ENCODE measurements at places on chromosomes 12 and 14.

GRCh38 chr12:100699209-100699608 is 95.4 kb upstream of the ANO4 start:
- no peak for DNase-seq

DNA sequence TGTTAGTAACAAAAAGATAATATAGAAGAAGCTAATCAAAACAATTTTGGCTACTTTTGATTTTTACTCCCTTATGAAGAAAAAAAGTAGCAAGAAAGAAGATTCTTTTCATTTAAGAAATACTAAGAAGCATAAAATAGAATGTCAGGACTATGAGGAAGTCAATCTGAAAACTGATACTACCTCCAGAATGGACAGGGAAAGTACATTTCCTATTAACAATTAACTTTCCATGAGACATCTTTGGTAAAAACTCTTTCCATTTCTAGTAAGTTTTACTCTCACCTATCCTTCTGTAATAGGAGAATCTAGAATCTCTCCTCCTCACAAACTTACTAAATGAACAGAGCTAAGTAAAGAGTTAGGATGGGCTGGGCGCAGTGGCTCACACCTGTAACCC is 51.3 kb upstream of the NPFF start:
- no peak for DNase-seq

DNA sequence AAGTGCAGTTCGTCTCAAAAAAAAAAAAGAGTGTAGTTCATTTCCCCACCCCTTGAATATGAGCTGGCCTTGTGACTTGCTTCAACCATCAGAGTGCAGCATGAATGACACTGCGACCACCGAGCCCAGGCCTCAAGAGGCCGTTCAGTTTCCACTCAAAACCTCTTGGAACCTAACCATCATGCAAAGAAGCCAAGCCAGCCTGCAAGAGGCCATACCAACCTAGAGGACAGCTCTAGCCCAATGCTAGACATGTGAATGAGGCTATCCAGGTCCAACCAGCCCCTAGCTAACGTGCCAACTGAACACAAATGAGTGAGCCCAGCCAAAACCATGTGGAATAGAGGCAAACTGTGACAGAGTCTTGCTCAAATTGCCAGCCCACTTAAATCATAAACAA is 29.7 kb downstream of the R3HDM2 start:
- DNase-seq = no peak

- no peak for DNase-seq
These were observed 9.1 kb downstream of the GSG1 start for GRCh38 chr12:13094367-13094766.

DNA sequence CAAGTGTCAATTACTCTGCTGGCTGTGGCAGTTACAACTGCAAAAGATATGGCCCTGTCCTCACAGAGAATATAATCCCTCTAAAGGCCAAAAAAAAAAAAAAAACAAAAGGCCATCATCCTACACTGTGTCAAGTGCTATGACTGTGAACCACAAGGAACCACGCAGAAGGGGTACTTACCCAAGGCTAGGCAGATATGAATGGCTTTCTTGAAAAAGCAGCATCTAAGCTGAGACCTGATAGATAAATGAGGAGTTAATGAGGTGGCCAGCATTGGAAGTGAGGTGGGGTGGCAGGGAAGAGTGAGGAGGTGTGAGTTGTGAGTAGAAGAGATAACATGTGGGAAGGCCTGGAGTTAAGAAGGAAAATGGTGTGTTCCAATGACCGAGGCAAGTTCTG is 16.4 kb upstream of the IL22 start:
- DNase-seq = no peak

GRCh38 chr12:108691998-108692808 is 39.1 kb downstream of the CORO1C start:
- no peak for DNase-seq

- peak; percentile 10 for DNase-seq
These were observed 6.7 kb upstream of the DNAAF2 start for GRCh38 chr14:49641697-49642129.

- no peak for DNase-seq
These were observed 408.7 kb downstream of the ADAMTS20 start for GRCh38 chr12:43143278-43143677.

DNA sequence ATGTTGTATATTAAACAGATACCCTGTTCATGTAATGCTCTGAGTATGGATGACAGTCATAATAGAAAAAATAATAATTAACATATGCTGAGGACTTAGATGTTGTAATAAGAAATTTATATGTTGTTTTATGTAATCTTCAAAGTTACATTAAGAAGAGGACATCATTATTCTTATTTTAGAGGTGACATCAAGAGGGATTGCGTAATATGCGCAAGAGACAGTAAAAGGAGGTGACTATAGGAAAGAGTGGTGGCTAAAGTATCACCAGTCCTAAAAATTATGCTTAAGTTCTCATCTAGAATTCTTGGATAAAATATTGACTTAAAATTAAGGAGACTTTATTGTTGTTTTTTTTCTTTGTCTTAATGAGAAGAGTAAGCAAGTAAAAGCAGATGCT is 323.9 kb downstream of the KCNC2 start:
- DNase-seq = no peak

DNA sequence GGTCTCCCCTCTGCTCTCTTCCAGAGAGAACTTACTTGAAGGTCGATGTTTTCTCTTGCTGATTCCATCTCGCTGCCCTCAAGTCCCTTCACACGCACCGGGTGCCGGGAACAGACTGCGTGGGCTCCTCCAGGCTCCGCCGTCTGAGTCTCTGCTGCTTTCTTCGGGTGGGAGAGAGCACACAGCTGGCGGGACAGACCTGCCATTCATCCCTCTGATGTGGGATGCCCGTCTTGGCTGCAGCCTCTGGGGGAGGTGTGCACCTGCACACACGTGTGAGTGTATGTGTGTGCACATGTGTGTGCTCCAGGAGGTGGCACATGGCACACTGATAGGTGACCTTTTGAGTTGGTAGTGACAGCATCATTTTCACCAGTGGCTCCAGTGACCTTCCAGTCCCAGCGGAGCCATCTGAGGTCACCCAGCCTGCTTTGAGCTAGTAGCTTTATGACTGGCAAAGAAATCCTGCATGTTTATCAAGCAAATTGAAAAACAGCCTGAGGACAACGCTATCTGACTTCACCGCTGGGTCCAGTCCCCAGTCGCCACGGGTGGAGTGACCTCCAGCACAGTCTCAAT is at the start of gene NINJ2:
NINJ2 (minus strand) TSS at position 153 of the 579 bp plus-strand sequence; CDS start at position 68, 85 bp downstream.
- DNase-seq = no peak

- DNase-seq = no peak
These were observed 14.4 kb upstream of the GPR68 start for GRCh38 chr14:91258876-91259275.

DNA sequence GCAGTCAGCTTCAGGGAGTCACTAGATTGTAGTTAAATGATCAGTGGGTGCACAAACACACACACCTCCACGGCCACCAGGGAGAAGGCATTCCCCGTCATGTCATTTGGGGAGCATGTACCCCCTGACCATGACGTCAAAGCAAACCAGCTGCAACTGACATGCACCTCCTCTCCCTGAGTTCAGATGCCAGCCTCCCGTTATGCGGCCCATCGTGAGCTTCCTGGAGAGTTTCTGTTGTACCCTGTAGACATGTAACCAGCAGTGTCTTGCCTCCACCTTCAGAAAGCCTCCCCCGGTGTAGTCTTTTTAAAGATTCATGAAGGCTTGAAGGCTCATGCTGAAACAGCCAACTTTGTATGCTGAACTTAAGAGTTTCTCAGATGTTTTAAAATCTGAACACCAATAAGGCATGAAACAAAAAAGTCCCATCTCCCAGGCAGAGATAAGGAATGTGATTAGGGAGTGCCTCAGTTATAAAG is 54.8 kb downstream of the FNTB start:
- DNase-seq = no peak

DNA sequence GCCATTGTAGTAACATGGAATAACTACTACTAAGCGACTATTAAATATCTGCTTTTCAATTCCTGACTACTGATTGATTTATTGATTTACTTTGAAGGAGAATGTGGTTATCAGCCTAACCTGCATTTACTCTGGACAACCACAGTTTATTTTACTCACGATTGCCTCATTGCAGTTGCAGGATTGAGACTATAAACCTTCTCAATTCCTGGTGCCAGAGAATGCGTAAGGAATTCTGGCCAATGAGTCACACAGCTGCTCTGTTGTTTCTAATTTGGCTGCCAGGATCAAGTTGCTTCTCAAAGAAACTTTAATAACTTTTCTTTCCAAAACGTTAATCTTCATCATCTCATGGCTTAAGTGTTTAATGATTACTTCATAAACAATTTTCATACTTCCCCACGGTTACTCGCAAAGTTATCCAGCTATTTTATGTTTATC is 13.1 kb upstream of the TMTC1 start:
- peak; percentile 21 for DNase-seq

- DNase-seq = no peak
These were observed 58.1 kb upstream of the TUNAR start for GRCh38 chr14:95818581-95818980.

- peak; percentile 23 for DNase-seq
These were observed 1.2 kb downstream of the SLC2A13 start for GRCh38 chr12:40104461-40105264.

DNA sequence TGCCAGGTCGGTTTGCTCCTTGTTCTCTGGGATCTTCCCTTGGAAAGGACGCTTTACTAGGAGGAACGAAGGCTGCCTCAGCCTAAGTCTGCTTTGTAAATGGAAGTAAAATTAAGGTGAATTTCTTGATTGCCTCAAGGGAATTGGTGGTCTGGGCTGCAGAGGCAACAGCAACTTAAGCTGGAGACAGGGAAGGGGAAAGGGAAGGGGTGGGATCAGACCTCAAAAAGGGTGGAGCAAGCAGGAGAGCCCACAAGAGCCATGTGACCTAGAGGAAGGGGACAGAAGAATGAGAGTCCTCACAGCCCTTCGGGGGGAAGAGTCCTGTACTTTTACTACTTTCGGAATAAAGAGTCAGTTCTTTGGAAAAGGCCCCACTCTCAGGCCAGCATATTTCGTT is 147.9 kb downstream of the PPM1H start:
- no peak for DNase-seq

- DNase-seq = no peak
These were observed 9.4 kb downstream of the PPP1R12A start for GRCh38 chr12:79925492-79925891.

- no peak for DNase-seq
These were observed 23.8 kb upstream of the STRAP start for GRCh38 chr12:15858353-15858752.

DNA sequence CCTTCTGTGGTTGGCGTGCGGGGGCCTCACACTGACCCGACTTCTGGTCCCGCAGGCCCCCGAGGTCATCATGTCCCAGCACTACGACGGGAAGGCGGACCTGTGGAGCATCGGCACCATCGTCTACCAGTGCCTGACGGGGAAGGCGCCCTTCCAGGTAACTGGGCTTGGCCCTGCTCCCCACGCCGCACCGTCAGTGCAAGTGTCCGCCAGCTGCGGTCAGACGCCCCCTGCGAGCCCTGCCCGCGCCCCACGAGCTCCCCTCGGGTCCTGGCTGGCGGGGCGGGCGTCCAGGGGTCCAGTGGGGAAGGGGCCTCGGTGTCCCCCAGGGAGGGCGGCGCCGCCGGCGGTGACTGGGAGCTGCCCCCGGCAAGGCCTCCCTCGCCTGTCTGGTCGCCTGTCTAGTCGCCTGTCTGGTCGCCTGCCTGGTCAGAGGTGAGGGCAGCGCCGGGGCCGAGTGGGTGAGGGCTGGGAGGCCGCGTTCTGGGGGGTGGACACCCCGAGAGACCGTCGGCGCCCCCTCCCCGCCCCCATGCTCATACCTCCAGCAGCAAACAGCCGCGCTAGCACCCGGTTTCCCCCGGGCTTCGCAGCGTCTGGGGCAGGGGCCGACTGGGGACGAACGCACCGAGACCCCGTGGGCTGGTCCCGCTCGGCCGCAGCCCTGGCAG is 14.8 kb downstream of the ULK1 start:
- no peak for DNase-seq

- DNase-seq = no peak
These were observed 122.2 kb downstream of the DAAM1 start for GRCh38 chr14:59310633-59311032.

DNA sequence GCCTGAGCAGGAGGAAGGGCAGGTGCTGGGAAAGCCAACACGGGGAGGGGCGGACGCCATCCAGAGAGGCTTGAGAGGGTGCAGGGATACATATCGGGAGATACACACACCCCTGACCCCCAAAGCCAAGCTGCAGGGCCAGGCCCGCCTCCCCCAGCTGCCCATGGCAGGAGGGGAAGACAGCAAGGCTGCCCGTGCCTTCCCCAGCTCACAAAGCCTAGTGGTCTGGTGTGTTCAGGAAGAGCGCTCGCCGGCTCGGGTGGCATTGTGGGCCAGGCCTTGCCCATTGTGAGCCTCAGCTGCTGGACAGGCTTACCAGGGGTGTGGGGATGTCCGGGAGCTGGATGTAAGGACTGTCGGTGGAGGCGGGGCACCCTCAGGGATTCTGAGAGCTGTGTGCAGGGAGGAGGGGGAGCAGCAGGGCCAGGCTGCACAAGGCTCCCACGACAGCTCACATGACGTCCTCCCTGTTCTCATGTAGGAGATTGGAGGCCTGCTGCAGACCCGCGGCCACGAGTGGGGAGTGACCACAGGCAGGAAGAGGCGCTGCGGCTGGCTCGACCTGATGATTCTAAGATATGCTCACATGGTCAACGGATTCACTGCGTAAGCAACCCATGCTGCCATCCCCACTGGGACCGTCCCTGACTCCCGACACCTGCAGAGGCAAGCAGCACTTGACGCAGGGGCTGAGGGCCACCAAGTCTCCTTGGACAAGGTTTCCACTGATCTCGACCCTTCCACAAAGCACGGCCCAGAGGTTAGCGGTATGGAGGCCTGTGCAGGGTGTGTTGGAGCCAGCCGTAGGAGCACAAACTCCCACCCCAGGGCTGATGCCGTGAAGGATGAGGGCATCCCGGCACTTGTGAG is 10.1 kb upstream of the SIVA1 start:
- DNase-seq = no peak

DNA sequence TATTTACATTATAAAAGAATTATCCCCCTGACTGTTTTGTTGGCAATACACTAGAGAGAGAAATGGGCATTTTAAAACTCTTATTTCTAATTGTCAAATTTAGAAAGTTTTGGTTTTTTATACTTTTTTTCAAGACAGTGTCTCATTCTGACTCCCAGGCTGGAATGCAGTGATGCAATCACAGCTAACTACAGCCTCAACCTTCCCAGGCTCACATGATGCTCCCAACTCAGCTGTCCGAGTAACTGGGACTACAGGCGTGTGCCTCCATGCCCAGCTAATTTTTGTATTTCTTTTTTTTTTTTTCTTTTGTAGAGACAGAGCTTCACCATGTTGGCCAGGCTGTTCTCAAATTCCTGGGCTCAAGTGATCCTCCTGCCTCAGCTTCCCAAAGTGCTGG is 8.3 kb upstream of the OR11H6 start:
- no peak for DNase-seq

DNA sequence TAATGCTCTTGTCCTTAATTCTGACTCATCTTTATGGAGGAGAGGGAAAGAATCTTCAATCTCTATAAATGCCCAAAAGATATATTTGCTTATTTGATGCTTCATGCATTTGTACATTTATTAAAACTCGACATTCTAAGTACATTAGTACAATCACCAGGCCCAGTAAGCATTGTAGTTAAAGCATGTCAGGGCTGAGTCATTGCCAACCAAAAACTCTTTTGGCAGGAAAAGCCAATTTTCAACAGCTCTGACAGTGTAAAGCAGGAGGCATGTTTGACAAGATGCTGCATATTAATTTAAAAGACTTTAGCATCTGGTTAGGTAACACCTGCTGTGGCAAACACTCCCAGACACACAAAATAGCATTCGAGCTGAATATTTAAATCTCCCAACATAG is 290.9 kb downstream of the PPFIA2 start:
- no peak for DNase-seq

Measured in HEK293T (cell line).